ENCODE measurements at places on chromosomes 5 and 9.

DNA sequence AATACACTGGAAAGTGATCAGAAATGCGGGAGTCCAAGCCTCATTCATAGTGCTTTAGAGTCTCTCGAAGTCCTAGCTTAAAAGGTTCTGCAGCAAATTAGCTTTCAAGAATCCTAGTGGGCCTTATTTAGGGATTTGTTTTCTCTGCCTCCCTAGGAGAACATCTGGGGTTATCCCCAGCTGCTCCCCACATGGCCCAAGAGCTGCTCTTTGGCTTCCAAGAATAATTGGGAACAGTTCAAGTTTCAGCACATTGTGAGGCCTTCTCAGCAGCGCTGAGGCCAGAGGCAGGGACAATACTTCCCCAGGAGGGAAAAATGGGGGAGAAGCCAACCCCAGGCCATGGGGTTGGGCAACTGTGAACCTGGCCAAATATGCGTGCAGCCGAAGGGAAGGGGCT lies 108.7 kb downstream of the LIFR start:
- DNase-seq = no peak

DNA sequence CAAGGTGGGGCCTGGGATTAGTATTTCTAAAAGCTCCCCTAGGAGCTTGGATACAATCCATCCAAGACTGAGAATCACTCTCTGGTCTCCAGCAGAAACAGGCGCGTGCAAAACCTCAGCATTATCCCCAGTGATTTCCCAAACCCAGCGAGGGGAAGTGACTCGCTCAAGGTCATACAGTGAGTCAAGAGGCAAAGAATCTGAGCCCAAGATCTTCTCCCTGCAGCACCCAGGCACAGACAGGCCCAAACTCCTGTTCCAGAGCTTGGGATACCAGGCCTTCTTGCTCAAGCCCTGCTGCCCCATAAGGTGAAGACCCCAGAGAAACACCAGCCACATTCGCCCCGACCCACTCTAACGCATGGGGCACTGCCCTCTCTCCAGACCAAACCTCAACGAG lies 33.2 kb downstream of the SHB start:
- no peak for DNase-seq

DNA sequence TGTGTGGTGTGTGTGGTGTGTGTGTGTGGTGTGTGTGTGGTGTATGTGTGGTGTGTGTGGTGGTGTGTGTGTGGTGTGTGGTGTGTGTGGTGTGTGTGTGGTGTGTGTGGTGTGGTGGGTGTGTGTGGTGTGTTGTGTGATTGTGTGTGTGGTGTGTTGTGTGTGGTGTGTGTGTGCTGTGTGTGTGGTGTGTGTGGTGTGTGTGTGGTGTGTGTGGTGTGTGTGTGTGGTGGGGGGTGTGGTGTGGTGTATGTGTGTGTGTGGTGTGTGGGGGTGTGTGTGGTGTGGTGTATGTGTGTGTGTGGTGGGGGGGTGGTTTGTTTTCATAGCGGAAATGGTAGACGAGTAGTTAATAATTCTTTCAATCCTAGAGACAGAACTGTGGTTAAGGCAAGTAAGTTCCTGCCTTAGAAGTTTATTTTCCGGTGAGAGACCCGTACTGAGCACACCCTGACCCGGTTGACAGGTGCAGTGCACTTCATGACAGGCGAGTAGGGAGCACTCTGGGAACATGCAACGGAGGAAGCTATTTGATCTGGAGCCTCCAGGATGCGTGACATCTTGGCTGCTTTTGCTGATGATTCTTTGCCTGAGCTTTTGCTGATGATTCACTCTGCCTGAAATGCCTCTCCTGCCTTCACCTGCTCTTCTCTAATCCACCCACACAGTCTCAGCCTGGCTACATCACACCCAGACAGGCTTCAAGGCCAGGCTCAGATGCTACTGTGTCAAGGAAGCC lies 21.7 kb upstream of the FAT2 start:
- no peak for DNase-seq

DNA sequence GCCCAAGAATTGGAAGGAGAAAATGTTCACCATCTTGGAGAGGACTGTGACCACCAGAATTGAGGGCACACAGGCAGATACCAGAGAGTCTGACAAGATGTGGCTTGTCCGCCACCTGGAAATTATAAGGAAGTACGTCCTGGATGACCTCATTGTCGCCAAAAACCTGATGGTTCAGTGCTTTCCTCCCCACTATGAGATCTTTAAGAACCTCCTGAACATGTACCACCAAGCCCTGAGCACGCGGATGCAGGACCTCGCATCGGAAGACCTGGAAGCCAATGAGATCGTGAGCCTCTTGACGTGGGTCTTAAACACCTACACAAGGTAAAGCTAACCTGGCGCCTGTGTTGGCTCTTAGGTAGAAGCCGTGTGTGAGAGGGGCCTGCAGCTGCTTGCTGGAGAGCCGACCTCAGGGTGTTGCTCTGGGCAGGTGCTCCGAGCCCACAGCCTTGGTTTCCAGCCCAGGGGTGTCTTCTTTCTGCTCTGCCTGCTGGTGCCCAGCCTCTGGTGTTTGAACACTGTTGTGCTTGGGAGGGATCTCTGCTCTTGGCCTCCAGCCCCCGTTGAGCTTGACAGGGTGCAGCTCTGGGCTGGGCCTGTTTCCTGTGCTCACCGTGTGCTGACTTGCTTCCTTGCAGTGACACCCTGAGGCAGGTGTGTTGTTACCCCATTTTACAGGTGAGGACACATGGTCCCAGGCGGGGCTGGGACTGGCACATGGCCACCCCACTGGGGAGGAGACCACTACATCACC lies 10.9 kb downstream of the EXOC3 start:
- no peak for DNase-seq

DNA sequence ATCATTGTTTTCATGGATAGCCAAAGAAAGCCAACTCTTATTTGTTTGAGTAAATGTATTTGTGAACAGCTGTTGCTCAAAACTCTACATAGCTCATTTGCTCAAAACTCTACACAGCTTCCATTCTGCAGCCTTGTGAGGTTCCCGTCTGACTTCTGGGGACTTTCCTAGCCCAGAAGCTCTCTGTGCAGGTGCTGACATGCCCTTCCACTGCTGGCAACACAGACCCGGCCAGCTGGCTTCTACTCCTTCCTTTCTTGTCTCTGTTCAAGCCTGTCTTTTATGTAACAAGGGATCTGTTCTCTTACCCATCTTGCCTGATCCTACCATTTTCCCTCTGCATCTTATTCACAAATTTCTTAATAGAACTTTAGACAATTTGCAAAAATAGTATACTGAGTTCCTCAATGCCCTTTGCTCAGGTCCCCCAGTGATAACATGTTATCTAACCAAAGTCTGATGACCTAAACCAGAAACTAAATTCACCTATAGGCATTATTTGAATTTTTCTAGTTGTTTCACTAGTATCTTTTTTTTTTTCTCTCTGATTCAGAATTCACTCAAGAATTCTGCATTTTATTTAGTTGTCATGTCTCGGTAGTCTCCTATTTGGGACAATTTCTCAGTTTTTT lies 556.5 kb upstream of the SEMA6A start:
- DNase-seq = no peak

- no peak for DNase-seq
Observed at GRCh38 chr5:143213231-143213850, 190.1 kb downstream of the NR3C1 start.

DNA sequence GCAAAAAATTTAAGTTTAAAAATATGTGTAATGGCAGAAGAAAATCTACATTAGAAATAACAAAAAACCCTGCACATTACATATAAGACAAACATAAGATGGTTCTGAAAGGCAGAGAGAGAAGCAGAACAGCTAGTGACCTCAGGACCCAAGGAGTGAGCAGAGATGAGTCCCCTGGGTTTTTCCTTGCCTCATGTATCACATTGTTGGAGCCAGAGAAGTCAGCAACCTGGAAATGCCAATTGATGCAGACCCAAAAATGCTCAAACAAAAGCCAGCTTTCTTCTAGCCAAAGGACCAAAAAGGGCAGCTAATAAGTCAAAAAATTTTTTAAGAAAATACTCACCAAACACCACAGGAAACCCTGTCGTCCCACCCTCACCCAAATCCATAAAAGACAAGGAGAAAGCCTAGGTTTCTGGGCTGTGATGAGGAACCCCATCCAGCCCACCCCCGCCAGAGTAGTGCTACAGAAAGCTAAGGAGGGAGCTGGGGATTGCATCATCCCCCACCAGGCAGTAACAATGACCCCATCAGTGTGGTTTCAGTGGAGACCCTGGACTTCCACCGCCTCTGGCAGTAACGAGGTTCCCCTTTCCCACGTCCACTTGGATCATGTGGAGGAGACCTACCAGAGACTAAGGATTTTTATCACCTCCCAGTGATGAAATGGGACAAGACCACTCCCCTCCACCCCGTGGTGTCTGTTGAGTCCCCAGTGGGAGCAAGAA lies 17.6 kb downstream of the DENND1A start:
- no peak for DNase-seq

- no peak for DNase-seq
Observed at GRCh38 chr9:121868626-121869025, 217.2 kb downstream of the DAB2IP start.

DNA sequence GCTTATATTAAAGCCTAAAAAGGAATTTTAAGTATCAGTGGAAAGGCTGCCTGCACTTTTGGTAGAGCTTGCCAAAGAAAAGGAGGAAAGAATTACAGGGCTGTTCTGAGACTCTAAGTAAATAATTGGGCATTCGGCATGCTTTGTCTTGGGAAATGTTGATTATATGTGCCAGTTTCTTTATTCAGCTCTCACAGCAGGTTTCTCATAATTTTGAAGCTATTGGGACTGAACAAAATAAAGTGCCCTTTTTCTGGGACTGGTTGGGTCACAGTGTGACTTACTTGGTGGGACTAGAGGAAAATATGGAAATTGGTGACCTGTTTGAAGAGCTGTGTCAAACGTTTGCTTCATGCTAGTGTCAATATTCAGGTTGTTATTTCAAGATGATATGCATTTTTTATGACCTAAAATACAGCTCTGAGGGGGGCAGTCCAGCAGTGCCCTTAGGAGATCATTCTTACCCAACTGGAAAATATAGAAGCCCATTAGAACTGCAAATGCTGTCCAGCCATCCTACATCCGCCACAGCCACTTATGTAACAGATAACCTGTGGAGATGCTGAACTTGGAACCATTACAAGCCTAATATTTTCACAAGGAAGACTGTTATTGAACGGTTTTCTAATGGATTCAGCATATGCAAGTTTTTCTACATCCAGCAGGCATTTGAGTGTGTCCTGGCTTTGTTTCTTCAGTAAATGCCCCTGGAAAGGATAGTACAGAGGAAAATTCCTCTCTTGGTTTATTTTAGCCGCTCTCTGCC lies 122.4 kb downstream of the SNCAIP start:
- DNase-seq = no peak

DNA sequence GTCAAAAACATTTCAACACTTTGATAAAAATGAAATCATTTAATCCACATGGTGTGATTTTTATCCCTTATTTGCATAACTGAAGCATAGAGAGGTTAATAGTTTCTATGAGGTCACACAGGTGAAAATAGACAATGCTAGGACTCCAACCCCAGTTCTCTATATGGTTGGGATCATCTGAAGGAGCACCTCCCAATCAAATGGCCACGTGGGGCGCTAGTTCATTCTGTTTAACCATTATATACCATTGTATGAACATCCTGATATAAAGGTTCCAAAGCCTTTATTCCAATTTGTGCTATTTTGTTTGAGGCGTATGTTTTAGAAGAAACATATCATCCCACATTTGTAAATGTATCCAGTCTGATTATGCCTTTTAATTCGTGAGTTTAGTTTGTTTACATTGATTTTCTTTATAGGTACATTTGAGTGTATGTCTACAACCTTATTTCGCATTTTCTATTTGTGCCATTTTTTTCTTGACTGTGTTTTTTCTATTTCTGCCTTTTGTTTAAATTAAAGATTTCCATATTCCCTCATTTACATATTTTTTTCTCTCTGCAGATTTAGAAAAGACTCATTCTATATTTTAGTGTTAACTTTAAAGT lies 1092.0 kb downstream of the MAT2B start:
- DNase-seq = no peak

DNA sequence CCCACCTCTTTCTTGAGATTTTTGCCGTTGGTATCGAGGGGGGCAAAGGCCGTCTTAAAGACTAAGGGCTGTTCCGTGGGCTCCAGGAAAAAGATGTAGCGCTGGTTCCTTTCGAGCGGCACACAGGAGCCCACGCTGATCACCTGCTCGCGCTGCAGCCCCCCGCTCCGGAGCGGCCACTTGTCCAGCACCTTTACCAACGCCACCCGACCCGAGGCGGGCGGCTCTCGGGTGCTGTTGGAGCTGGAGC lies 781 bp downstream of the NRG2 start:
- no peak for DNase-seq

GRCh38 chr5:69136293-69136692 lies 30.7 kb upstream of the CCNB1 start:
- no peak for DNase-seq

DNA sequence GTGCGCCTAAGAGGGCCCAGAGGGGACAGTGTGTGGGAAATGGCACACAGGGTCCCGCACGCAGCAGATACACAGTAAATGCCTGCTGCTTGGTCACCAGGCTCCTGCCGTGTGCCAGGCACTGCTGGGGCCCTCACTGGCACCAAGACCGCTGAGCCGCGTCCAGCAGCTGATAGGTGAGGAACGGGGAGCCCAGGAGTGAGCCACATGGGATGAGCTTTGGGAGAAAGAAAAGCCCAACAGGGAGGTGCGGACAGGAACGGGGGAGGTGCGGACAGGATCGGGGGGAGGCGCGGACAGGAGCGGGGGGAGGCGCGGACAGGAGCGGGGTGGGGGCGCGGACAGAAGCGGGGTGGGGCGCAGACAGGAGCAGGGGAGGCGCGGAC lies 16.5 kb downstream of the GPSM1 start:
- DNase-seq = no peak

DNA sequence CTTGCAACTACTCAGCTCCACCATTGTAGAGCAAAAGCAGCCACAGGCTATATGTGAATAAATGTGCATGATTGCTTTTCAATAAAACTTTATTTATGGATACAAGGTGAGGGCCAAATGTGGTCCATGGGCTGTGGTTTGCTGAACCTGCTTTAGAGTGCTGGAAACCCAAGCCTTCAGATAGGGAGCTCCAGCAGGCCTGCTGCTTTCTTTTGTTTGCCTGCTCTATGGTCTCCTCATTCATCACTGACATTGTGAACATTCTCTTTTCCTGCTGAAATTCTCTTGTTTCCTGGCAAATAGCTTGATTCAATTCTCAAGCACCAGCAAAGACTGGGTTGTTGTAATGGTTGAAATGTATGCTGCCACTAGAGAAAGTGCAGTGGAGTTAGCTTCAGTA lies 26.0 kb downstream of the EGFLAM start:
- DNase-seq = no peak

DNA sequence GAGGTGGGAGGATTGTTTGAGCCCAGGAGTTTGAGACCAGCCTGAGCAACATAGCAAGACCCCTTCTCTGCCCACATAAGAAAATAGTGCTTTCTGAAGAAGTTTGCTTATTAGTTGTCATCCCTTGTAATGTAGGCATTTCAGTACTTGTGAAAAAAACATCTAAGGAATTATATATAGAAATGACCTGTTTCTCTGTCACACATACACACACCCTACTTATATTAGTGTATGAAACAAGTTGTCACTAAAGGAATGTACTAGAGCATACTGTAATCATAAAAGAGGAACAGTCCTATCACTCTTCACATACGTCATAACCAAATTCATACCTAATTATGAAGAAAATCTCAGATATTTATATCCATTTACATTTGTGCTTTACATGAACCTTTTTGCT lies 122.0 kb downstream of the NIPBL start:
- DNase-seq = no peak

Measured in activated CD8-positive, alpha-beta memory T cell treated with anti-CD3 and anti-CD28 coated beads for 4 hours (primary cell).